Karpas-422 (cell line): ENCODE measurements at places on chromosomes 16 and 17.

- DNase-seq = no peak
Observed at GRCh38 chr16:26770547-26770946, 296.2 kb upstream of the C16orf82 start.

- peak; percentile 60 for DNase-seq
Observed at GRCh38 chr17:19306160-19307111, 56.1 kb downstream of the B9D1 start.

DNA sequence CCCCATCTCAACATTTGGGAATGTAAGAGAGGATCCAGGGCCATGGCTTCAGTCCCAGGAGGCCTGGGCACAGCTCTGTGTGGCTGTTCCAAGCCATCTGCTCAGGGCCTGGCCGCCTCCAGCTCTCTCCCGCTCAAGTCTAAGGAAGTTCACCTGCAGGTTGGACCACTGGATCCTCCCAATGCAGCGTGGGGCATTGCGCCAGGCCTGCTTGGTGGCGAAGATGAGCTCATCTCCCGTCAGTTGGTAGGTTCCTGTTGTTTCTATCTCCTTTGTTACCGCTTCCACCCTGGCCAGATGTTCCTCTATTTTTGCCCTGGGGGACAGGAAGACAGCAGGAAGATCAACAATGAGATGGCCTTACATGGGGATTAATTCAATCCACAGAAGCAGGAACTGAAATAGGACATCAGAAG is 17.5 kb downstream of the NOS2 start:
- no peak for DNase-seq

DNA sequence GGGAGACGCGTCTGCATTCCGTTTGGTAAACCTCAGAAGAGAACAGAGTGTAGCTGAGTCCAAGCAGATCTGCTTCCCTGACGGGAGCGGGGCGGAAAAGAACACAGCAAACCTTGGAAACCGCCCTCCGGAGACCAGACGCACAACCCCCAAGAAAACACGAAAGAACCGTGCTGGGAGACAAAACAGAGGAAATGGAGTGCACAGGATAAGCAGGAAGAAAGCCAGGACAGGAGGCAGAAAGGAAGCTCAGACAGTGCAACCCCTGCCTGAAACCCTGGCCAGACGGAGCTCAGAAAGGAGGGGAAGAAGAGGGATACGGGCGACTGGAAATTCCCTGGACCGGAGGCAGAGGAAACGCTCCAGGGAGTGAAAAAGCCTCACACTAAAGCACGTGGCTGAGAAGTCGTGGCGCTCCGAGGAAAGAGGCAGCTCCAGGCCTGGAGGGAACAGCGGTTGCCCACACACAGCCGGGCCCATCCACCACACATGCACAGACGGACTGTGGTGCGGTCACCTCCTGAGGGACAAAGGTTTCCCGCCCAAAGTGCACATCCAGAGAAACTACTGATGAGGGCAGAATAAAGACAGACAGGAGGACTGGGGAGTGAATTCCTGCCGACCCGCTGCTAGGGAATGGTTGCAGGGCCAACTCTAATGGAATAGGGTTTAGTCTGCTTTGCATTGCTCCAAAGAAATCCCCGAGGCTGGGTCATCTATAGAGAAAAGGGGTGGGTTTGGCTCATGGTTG is 10.2 kb downstream of the DPEP1 start:
- no peak for DNase-seq

DNA sequence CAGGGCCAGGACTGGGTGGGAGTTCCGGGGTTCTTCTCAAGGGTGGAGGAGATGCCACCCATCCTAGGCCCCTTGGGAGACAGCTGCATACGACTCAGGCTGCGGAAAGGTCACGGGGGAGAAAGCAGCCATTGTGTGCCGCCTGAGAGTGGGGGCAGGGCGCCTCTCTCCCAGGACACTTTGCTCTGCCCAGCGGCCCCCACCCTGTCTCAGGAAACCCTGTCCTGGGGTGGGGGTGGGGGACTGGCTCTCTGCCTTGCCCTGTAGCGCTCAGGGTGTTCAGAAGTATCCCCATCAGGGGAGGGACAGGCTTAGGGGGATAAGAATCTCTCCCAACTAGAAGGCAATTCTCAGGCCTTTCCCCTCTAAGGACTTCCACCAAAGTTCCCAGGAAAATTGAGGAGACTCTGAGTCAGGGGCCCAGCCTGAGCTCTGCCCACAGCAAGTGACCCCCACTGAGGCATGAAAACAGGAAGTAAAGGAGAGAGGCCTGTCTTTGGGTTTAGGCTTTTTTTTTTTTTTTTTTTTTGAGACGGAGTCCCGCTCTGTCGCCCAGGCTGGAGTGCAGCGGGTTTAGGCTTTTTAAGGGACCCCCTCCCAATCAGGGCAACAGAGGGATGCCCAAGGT is 4.9 kb downstream of the GIT1 start:
- DNase-seq = no peak

- no peak for DNase-seq
Observed at GRCh38 chr16:68492151-68492542, 43.8 kb upstream of the SMPD3 start.

DNA sequence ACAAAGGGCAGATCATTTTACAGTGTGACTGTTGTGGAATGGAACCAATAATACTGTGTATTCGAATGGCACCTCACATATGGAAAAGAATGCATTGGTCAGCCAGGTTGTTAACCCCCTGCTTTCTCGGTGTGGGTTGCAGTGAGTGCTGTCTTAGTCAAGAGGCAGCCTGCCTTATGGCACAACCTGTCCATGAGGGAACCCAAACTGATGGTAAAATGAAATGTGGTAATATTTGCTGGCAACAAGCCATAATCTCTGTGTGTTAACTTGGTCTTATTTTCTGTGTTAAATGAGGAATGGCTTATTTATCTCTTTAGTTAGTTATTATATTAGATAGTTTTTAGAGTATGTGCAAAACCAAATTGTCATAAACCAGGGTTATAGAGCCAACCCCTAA is 81.6 kb downstream of the TMC6 start:
- DNase-seq = no peak

DNA sequence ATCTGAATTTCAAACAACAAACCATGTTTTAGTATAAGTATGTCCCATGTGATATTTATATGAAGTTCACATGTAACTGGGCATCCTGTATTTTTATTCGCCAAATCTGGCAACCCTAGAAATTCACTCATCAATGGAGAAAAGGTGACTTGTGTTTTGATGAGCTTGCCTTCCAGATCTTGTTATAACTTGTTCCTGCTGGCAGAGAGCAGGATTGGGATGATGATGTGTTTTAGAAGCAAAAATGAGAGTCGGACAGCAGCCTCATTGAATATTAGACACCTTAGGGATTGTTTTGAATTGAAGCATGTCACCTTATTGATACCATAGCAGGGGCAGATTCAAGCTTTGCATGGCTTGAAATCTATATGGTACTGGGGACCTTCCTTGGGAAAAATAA is 85.4 kb upstream of the MED13 start:
- no peak for DNase-seq

DNA sequence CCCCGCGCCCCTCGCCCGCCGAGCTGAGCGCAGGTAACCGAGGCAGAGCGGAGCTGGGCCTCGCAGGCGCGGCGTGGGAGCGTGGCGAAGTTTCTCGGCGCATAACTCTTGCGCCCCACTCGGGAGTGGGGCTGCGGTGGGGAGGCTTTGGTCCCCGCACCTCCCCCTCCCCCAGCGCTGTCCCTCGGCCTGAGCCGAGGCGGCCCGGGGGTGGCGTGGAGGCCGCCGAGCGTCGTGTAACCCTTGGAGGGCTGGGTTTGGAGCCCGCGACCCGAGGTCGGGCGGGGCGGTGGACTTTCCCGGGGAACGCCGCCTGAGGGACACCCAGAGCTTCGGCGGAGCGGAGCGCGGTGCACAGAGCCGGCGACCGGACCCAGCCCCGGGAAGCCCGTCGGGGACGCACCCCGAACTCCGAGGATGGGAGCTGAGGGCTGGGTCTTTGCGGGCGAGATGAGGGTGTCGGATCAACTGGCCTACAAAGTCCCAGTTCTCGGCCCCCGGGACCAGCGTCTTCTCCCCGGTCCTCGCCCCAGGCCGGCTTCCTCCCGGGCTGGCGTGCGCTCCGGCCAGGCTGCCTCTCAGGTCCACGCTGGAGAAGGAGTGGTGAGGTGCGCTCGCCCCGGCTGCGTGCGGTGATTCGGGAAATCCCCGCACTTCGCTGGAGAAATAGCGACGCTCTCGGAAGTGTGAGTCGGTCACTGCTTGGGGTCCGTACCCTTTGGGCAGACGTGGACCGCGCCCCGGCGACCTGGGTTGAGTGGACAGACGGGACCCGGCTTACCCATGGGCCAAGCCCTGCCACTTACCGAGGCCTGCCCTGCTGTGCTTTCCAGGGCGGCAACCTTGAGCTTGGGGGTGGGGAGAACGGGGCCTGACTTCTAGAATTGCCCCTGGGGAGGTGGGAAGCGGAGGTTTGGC is 168.4 kb downstream of the RAB11FIP4 start:
- DNase-seq = no peak

GRCh38 chr17:63601439-63602371 is 1.0 kb downstream of the TACO1 start:
- peak; percentile 58 for DNase-seq

DNA sequence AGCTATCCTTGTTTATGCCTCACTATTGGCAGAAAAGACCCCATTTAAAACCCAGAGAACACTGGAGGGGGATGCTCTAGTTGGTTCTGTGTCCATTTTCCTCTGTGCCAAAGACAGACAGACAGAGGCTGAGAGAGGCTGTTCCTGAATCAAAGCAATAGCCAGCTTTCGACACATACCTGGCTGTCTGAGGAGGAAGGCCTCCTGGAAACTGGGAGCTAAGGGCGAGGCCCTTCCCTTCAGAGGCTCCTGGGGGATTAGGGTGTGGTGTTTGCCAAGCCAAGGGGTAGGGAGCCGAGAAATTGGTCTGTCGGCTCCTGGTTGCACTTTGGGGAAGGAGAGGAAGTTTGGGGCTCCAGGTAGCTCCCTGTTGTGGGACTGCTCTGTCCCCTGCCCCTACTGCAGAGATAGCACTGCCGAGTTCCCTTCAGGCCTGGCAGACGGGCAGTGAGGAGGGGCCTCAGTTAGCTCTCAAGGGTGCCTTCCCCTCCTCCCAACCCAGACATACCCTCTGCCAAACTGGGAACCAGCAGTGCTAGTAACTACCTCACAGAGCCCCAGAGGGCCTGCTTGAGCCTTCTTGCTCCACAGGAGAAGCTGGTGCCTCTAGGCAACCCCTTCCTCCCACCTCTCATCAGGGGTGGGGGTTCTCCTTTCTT is 56.1 kb downstream of the IGF2BP1 start:
- DNase-seq = no peak

DNA sequence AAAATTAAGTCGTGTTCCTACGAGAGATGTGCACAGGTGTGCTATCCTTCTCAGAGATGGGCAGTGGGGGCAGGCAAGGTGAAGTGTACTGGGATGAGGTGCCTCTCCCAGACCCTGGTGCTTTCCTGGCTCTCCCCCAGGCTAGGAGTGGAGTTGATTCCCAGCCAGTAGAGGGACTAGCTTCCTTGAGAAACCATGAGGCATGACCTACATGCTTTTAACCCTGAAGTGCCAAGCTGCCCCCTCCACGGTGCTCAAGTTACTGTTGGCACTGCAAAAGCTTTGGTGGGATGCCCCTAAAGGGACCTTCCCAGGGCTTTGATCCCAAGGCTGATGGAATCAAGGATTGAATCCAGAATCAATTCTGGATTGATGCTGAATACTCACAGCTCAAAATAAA is 47.0 kb upstream of the SREBF1 start:
- no peak for DNase-seq
